Umbilical cord (tissue), 2 donors: ENCODE measurements at places on chromosomes 7 and 10. TPM values are rescaled to one million over a fixed set of nuclear protein-coding genes. Genes with fewer than 3 reads are reported as not detected.

Gene ZNF804B
- total RNA-seq: 7.7 TPM

Gene GALNT17
- 3.9 TPM for total RNA-seq

Gene OPN1SW
- total RNA-seq: not detected

Gene PIK3CG
- total RNA-seq: 10.6 TPM

Gene SEPTIN14
- 0.72 TPM for total RNA-seq

Gene MYL7
- not detected for total RNA-seq

Gene SLC35G1
- 4.3 TPM for total RNA-seq

Gene AKR1B15
- 0.48 TPM for total RNA-seq

Gene HABP2
- total RNA-seq: 0.24 TPM

Gene CDH23
- total RNA-seq: 7.0 TPM
